ENCODE measurements at places on chromosomes 6 and 20. TPM values are rescaled to one million over a fixed set of nuclear protein-coding genes. Genes with fewer than 3 reads are reported as not detected.

Gene WFDC12
- not detected for polyA plus RNA-seq

Gene ZSCAN23
- polyA plus RNA-seq: 4.2 TPM

Gene PLEKHG1
- polyA plus RNA-seq: 4.4 TPM

Gene WFDC10B
- polyA plus RNA-seq: not detected

Gene KIAA0408
- 1.9 TPM for polyA plus RNA-seq

Gene JARID2
- polyA plus RNA-seq: 7.3 TPM

Gene TBC1D20
- polyA plus RNA-seq: 16.8 TPM

Gene COL9A1
- polyA plus RNA-seq: 0.52 TPM

Gene FGD2
- 40.8 TPM for polyA plus RNA-seq

Gene SIRT5
- polyA plus RNA-seq: 8.0 TPM

Gene HLA-DRA
- polyA plus RNA-seq: 1,090 TPM

Gene ZNF311
- polyA plus RNA-seq: 0.60 TPM

Gene LST1
- polyA plus RNA-seq: 24.7 TPM

Gene IRAK1BP1
- 1.5 TPM for polyA plus RNA-seq

Gene NFS1
- polyA plus RNA-seq: 29.8 TPM

Gene PPP1R16B
- 1.2 TPM for polyA plus RNA-seq

Gene CCN6
- polyA plus RNA-seq: not detected

Gene NRSN1
- polyA plus RNA-seq: not detected
